GM13976 (cell line): ENCODE measurements at places on chromosomes 4 and X.
A peak's percentile ranks its signal among the peaks of the same experiment; 100 is the strongest.

- DNase-seq, result no peak
These were observed 14.8 kb upstream of the PAQR3 start for GRCh38 chr4:78953769-78954666.

GRCh38 chr4:83356899-83357661 is 22.4 kb upstream of the HPSE start:
- DNase-seq, result no peak

DNA sequence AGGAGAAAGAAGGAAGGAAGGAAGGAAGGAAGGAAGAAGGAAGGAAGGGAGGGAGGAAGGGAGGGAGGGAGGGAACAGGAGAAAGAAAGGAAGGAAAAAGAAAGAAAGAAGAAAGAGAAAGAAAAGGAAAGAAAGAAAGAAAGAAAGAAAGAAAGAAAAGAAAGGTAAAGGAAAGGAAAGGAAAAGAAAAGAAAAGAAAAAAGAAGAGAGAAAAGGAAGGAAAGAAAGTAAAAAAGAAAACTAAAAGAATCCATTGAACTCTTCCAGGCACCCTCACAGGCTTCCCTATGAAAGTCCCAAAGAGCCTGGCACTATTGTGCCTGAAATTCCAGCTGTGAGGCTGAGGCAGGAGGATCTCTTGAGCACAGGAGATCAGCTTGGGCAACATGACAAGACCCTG is 11.5 kb downstream of the ABCG2 start:
- no peak for DNase-seq

GRCh38 chrX:142977128-142977914 is 48.4 kb upstream of the SPANXN4 start:
- DNase-seq, result peak; percentile 41

DNA sequence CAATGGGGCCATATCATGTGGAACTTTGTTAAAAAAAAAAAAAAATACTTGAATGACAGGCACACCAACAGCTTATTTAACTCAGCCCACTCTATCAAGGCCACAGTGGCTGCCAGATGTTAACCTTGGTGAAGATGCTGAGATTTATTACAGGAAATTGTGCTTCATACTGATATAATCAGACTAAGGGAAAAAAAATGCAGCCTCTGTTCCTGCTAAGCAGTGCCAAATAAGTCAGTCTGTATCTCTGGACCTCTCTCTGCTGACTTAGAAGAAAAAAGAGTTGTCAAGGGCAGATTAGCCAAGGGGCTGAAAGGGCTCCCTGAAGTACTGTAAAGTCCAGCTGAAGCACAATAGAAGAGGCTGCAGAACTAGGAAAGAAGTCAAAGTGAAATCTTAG is 677.7 kb upstream of the HTR2C start:
- DNase-seq, result no peak

GRCh38 chrX:133771086-133771646 is 214.2 kb downstream of the GPC3 start:
- no peak for DNase-seq

DNA sequence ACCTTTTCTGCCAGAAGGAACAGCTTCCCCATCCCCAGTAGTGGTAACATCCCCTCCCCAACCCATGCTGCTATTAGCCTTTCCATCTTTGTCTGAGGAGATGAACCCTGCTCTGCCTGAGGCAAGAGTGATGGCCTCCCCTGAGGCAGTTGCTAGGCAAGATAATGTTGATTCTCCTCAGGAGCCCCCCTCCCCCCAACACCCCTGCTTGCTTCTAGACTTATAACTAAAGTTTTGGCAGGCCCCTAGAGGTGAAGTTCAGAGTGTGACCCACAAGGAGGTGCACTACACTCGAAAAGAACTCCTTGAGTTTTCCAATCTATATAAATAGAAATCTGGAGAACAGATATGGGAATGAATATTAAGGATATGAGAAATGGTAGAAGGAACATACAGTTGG is 962.5 kb downstream of the ADGRL3 start:
- DNase-seq, result no peak

DNA sequence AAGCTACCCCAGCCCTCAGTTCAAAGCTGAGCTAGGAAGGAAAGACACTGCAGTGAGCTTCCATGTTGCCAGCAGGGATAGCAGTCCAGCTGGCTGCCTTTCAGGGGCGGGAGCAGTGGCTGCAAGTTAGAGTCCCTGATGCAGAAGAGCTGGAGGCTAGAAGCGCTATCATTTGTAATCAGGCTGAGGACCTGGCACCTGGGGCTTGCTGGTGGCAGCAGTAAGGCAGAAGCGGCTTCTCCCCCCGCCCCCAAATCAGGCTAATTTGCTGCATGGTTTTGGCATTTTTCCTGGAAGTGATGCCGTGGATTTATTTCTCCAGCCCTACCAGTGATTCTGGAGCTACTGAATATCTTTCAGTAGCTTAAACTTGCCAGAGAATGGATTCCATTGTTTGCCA is 203.3 kb downstream of the CLCN4 start:
- no peak for DNase-seq

GRCh38 chr4:128600410-128600809 is 209.1 kb upstream of the JADE1 start:
- no peak for DNase-seq

DNA sequence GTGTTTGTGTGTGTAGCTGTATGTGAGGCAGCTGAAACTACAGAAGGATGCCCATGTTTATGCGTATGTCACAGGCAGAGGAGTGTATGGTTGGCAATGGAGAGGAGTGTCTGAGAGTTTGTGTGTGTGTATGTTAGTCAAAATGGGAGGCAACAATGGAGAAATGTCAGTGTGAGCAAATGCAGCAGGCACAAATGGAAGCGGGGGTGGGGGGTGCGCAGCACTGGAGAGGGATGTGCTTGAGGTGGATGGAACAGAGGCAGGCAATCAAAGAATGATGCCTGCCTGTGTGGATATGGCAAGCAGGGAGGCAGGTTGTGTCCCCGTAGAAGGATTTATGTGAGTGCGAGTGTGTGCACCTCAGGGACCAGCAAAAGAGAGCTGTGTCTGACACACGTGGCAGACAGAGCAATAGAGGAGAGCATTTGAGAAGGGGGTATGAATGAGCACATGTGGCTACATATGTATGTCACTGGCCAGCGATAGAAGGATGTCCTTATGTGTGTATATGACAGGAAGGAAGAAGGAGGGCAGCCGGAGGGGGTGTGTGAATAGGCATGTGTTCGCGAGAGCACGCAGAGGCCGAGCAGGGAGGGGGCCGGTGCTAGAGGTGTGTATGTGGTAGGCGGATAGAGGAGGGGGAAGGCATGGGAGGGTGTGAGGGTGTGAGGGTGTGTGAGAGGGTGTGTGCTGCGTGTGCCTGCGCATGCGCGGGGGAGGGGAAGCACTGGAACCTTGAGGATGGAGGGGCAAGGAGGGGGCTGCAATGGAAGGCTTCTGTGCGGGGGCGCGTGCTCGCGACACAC is 1.1 kb downstream of the PJA1 start:
- peak; percentile 73 for DNase-seq

- no peak for DNase-seq
These were observed 204.5 kb upstream of the PSAPL1 start for GRCh38 chr4:7638984-7639789.

DNA sequence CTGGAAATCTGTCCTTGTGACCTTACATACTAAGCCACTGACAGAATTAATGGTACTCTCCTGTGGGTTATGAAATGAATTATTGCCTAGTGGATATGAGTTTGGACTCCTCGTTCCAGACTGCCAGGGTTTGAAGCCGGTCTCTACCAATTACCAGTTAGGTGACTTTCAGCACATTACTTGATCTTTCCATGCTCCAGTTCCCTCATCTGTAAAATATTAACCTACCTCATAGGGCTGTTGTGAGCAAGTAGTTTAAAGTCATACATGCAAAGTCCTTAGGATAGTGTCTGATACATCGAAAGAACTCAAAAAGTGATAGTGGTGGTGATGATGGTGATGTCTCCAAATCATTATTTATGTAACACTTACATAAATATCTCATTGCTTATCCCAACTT is 373.5 kb upstream of the ARX start:
- no peak for DNase-seq

DNA sequence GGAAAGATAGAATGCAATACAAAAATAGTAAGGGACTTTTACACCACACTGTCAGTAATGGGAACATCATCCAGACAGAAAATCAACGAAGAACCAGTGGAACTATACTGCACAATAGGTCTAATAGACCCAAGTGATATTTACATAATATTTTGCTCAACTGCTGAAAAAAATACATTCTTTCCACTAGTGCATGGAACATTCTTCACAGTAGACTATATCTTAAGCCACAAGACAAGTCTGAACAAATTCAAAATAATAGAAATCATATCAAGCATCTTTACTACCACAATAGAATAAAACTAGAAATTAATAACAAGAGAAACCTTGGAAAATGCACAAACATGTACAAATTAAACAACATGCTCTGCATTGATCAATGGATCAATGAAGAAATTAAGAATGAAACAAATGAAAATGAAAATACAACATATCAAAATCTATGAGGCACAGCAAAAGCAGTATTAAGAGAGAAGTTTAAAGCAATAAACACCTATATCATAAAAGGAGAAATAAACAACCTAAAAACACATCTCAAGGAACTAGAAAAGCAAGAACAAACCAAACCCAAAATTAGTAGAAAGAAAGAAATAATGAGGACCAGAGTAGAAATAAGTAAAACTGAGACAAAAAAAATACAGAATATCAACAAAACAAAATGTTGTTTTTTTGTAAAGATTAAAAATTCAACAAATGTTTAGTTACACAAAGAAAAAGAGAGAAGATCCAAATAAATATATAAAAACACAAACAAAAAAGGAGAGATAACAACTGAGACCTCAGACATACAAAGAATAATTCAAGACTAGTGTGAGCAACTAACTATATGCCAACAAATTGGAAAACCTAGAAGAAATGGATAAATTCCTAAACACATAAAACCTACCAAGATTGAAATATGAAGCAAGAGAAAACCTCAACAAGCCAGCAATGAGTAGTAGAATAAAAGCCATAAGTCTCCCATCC is 51.5 kb upstream of the ANTXR2 start:
- DNase-seq, result no peak

GRCh38 chrX:95505721-95506120 is 1178.9 kb upstream of the DIAPH2 start:
- DNase-seq, result no peak

DNA sequence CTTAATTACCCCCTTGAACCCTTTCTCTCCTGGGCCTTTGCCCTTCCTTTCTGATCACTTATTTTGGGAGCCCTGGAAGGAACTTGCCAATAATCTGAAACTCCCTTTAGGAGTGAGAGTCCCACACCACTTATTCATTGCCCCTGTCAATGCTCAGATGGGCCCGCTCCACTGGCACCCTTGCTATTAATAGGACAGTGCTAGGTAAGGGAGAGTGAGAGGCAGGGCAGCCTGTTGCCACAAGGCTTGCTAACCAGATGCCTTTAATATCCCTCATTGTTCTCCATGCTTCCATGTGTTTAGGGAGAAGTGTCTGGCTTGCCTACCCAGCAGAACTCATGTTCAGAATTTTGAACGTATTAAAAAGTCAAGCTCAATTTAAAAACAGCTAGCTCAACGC is 1.7 kb upstream of the NHS start:
- no peak for DNase-seq

- DNase-seq, result no peak
These were observed 185.8 kb downstream of the RNF150 start for GRCh38 chr4:140947506-140947905.

- DNase-seq, result no peak
These were observed 353.0 kb upstream of the IRS4 start for GRCh38 chrX:109089359-109089758.

DNA sequence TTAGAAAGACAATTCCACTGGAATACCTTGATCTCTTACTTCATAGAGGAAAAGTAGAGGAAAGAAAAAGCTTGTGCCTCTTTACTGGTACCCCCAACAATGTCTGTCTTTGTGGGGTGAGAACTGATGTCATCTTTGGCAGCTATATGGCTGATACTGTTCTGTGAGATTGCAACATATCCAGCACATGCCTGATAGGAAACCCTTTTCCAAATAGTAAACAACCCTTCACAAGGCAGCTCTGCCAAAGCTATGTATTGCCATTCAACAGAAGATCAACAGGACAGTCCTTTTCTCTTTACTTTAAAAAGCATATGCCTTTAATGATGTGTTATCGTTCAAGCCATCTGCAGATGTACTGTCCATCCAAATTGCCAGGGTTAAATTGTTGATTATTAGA is 105.9 kb downstream of the IL1RAPL1 start:
- no peak for DNase-seq
